ENCODE measurements at places on chromosomes 1 and 21.
A peak's percentile ranks its signal among the peaks of the same experiment; 100 is the strongest.

DNA sequence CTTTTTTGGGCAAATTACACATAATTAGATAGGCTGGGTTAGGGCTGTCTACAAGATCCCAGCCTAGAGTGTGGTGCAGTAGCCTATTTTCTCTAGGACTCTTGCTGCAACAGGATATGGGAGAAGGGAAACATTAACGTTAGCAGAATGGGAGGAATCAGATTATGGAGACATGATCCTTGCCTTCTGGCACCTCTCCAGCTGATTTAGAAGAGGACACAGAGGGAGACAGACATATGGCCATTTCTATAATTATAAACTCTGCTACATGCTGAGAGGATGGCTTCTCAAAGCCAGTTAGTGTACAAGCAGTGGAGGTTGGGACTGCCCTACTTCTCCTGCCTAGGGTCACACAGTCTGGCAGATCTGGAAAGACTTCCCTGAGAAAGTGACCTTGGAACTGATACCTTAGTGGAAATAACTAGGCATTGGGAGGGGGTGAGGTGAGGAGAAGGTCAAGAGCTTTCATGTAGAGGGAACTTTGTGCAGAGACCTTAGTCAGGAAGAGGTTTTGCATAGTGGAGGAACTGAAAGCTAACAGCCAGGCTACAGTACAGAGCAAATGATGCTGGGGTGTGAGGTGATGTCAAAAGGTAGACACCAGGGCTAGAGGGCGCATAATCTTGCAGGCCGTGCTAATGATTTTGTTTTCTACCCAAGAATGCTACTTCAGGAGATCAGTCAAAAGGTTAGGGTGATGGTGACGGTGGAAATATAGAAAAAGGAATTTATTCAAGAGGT lies 1.2 kb upstream of the CD1D start:
- DNase-seq: no peak

DNA sequence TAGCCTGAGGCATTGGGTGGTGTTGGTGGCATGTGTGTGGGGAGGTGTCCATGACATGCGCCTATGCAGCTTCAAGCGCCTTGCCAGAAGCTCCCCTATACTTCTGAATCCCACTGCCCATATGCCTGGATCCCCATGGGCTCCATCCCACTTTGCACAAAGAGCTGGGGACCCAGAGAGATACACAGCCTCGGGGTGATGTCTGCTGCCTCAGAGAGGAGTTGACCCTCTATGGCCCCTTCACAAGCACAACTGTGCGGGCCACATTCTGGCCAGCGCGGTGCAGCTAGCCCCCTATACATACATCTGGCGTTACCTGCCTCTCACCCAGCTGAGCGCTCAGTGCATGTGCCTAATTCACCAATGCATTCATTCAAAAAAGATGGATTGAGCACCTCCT lies 9.6 kb upstream of the PTPRF start:
- DNase-seq: no peak

DNA sequence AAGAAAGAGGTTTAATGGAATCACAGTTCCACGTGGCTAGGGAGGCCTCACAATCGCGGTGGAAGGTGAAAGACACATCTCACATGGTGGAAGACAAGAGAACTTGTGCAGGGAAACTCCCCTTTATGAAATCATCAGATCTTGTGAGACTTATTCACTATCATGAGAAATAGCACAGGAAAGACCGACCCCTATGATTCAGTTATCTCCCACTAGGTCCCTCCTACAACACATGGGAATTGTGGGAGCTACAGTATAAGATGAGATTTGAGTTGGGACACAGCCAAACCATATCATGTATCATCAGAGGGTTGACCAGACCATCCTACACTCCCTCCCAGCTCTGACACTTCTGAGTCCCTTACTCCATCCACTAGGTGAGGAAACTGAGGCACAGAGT lies 143.9 kb upstream of the KLHDC7A start:
- no peak for DNase-seq

GRCh38 chr21:41750051-41750450 lies 16.8 kb downstream of the RIPK4 start:
- no peak for DNase-seq

DNA sequence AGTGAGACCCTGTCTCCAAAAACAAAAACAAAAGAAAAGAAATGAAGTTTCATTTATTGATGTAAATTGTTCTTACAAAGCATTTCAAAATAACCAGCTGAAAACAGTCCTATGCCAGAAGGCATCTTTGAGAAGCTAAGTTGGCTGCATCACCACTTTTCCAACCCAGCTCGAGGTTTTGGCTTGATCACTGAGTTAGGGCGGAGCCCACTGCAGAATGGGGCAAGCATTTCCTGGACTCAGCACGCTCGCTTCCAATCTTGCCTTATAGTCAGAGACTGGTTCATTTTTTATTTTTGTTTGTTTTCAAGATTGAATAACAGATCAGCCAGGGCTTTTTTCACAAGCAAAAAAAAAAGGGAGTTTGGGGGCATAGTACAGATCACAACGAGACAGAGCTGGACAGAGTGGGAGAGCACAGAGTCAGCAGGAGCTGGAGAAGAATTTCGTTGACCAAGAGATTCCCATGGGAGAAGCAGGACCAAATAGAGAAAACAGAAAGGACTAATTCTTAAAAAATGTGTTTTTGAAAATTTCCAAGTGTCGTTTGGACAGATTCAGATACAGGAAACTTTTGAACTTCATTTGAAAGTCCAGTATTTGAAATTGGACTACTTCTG lies 23.5 kb upstream of the COL6A1 start:
- no peak for DNase-seq

DNA sequence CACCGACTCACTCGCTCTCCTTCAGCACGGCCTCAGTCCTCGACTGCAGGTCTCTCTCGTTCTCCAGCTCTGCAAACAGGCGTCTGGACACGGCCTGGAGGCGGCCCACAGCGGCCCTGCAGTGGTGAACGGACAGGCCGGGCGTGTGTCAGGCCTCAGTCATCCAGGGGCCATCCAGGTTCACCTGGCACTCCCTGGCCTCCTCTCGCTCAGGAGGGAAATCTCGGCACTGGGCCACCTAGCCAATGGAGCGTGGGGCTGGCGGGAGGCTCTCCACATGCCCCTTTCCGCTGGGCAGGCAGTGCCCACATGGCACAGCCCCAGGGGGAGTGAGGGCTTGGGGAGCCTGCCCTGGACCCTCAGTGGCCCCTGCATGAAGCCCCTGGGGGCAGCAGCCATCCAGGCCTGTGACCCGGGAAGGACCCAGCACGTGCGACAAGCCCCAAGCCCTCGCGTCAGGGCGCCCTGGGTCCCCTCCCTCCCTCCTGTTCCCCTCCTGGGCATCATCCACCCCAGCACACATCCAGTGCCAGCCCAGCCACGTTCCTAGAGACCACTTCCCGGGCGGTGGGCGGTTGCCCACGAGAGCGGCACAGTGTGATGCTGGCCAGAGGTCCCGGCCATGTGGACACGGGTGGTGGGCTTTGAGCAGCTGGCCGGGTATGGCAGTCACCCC lies 18.1 kb downstream of the CFAP74 start:
- DNase-seq: no peak

DNA sequence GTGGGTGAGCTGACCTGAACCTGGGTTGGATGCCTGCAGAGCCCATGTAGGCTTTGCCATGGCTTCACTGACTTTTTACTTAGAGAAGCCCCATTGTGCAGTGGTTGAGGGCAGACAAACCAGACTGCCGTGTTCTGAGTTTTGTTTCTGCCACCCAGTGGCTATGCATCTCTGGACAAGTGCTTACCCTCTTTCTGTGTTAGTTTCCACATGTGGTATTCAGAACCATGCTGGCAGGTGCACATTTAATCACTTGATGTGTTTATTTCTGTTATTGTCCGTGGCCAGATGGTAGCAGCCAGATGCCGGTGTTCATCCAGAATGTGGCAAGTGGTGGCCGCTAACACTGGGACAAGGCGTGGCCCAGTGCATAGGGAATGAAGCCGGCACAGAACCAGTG lies 10.3 kb upstream of the PTPN7 start:
- DNase-seq: no peak

GRCh38 chr1:199956005-199956404 lies 71.5 kb upstream of the NR5A2 start:
- DNase-seq: no peak

DNA sequence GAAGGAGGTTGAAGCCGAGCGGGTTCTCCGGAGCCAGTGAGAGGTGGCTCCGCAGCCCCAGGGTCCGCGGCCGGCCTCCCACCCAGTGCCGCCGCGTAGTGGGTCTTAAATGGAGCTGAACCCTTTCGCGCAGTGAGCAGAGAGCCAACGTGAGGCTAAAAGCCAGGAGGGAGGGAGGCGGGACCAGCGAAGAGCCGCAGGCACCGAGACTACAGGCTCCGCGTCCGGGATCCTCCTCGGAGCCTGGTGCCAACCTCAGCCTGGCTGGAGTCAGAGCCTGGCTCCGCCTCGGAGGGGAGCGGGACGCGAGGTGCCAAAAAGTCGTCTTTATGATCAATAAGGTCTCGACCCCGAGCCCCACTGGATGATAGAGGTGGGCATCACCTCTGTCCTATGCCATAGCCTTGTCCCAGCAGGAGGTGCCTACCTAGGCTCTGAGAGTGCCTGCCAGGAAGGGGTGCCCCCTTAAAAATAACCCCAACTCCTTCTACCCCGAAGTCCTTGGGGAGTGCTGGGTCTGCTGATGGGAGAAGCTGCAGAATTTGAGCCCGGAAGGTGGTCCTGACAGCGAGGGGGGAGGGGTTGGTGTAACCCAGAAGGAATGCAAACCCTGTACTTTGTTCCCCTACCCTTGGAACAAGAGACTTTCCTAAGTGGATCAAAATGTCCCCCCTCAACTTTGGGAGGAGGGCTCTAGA lies 1.6 kb downstream of the IGSF21 start:
- no peak for DNase-seq

- DNase-seq: no peak
These were observed 29.8 kb upstream of the COL16A1 start for GRCh38 chr1:31733389-31734219.

GRCh38 chr21:34950980-34951379 lies 98.1 kb downstream of the RUNX1 start:
- no peak for DNase-seq

GRCh38 chr1:179966551-179966950 lies 11.9 kb downstream of the CEP350 start:
- DNase-seq: no peak

DNA sequence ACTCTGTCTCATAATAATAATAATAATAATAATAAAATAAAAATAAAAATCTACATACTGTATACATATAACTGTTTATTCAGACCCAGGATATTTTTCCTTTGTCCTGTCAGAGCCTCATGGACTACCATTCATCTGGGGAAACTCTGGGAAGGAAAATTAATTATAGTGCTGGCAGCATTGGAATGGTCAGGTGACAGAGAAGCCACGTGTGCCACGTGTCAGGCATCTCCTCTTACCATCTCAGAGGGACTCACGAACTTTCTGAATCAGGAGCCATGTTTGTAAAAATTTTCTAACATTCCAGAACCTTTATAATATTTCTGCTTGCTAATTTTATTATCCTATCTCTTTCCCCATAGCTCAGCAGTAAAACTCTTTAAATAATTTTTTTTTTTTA lies 97.8 kb upstream of the HNRNPU start:
- DNase-seq: no peak

DNA sequence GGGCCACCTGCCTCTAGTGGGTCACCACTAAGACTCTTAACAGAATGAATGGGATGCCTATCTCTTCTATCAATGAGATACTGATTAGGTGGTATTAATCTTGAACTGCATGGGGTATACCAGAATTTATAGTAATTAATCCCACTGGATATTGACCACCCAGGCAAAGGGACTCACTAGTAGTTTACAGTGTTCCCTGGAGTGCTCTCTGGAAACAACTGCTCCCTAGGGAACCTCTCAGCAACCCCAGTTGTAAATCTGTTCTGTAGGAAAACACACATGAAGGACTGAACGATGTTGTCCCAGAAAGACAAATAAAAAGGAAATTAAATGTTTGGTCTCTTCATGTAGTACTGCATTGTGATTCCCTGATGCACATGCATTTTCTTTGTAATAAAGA lies 430.5 kb downstream of the HLX start:
- DNase-seq: peak; percentile 63

DNA sequence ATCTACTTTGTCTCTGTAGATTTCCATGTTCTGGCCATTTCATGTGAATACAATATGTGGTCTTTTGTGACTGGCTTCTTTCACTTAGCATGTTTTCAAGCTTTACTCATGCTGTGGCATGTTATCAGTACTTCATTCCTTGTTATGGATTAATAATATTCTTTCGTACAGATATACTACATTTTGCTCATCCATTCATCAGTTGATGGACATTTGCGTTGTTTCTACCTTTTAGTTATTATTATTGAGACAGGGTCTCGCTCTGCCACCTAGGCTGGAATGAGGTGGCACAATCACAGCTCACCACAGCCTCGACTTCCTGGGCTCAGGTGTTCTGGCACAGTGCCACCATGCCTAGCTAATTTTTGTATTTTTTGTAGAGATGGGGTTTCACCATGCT lies 21.4 kb downstream of the SFPQ start:
- DNase-seq: no peak

DNA sequence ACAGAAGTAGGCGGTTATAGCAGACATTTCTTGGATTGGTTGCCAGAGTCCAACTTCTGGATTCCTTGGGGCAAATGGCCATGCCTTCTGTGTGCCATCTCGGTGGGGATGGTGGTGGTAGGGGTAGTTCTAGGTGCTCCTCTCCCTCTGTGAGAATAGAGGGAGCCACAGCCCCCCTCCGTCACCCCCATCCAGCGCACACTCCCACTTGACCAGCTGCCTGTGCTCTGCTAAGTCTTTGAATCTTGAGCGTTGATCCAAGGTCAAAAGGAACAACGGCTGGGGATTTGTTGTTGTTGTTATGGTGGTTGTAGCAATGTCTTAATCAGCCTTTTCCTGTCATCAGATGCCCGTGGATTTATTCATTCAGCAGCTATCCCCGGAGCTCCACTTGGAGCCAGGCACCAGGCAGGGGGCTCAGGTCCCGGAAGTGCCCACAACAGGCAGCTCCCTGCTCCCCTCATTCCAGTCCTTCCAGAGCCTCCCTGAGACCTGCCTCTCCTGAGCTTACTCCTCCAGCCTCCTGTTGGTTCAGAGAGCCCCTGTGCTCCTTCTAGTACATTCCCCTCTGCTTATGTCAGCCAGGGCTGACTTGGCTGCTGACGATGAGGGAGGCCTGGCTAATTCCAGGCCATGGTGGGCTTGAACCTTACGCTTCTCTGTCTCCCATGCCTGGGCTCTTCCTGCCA lies 146.6 kb upstream of the WNT4 start:
- no peak for DNase-seq

- DNase-seq: no peak
These were observed 12.4 kb downstream of the KCNQ4 start for GRCh38 chr1:40795811-40796586.

GRCh38 chr1:113456967-113457366 lies 66.7 kb downstream of the MAGI3 start:
- no peak for DNase-seq

DNA sequence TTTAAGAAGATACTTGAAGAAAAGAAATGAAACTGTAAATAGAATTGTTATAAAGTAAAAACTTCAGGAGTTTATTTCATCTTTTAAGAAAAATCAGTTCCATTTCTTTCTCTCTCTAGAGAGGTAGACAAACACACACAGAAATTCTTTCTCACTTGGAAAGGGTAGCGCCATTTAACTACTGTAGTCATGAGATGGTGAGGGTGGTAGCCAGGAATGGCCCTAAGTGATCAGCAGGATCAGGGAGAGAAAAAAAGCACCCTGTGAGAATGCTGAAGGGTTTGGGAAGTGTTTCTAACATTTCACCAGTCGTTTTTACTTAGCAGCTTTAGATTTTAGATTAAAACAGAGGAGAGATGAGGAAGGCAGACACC lies 205.7 kb upstream of the RUNX1 start:
- DNase-seq: no peak

All from NCI-H1436 (cell line).